ENCODE measurements at places on chromosomes 4 and X.

GRCh38 chr4:38181286-38181685 is 221.1 kb downstream of the PTTG2 start:
- no peak for DNase-seq

GRCh38 chr4:140816806-140817510 is 60.8 kb upstream of the TBC1D9 start:
- no peak for DNase-seq

DNA sequence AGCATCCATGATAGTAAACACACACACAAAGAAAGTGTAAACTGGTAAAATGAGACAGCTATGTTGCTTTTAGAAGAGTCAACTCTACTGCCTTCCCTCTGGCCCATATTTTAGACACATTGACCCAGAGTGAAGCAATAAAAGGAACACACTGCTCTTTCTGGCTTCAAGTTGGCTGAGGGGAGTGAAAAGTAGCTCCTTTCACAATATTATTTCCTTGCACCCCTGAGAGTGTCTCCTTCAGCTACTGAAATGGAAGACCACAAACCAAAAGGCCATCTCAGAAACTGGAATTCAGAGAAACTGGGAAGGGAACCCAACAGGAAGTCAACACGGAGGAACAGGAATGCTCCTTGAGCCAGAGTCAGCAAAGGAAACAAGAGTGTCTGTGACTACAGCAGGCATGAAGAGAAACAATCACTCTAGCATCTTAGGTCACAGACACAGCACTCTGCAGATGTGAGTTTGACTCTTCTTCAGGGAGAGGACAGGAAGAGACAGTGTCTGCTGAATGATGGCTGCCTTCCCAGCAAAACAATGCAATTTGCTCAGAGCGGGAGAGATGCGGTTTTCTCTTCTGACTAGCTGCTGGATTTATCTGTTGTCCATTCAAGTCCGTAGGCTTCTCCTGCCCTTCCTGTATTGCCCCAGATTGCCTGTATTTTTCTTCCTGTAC is 106.7 kb downstream of the SPATA18 start:
- no peak for DNase-seq

- DNase-seq = peak; percentile 41
Observed at GRCh38 chr4:115090483-115091075, 22.8 kb downstream of the NDST4 start.

GRCh38 chrX:45614853-45615252 is 414.2 kb upstream of the DIPK2B start:
- no peak for DNase-seq

- no peak for DNase-seq
Observed at GRCh38 chr4:8025668-8026067, 86.0 kb upstream of the AFAP1 start.

- DNase-seq = no peak
Observed at GRCh38 chr4:55424791-55425190, 29.0 kb downstream of the TMEM165 start.

GRCh38 chr4:85496126-85496849 is 21.3 kb downstream of the ARHGAP24 start:
- no peak for DNase-seq

GRCh38 chrX:32451954-32452695 is 759.2 kb downstream of the DMD start:
- DNase-seq = no peak

GRCh38 chr4:73600954-73601353 is 19.3 kb downstream of the RASSF6 start:
- DNase-seq = no peak

GRCh38 chr4:182531555-182532162 is 288.5 kb downstream of the TENM3 start:
- no peak for DNase-seq

DNA sequence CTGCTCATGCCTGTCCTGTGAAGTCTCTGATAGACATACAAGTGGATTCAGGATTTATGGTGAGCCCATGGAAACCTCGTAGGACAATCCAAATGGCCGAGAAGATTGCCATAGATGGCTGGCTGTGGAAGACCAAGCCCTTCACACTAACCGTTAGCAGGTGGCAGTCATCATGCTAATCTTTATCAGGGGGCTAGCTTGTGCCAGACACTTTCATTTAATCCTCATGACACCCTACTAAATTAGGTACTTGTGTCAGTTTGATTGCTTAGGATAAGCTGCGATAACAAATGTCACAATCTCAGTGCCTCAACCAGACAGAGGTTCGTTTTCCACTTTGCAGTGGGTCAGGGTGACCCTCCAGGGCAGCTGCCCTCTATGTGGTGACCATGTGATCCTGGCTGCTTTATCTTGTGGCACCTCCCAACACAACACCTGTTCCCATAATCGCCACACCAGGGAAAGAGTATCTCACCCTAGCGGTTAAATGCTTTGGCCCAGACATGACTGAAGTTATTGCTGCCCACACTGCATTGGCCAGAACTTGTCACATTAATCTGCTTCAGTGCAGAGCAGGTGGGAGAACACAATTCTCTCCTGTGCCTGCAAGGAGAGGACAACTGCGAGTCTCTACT is 60.8 kb downstream of the REPS2 start:
- DNase-seq = no peak

DNA sequence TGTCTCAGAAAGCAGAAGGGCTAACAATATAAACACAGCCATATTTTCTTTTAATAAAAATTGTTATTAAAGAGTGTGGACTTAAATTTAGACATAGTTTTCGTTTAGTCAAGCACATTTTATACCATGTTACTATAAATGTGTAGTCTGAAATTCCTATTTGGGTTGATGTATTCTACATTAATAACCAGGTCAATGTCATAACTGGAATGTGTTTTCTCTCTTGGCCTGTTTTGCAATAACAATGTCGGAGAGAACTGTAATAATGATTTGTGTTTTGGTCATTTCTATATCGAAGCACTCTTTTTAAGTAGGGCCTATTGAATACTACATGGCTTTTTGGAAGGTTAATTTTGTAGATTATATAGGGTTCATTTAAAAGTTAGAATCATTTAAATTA is 5.5 kb downstream of the USO1 start:
- DNase-seq = no peak

GRCh38 chrX:120477453-120477852 is 8.4 kb upstream of the LAMP2 start:
- no peak for DNase-seq

GRCh38 chr4:13988353-13989305 is 361.1 kb upstream of the BOD1L1 start:
- peak; percentile 2 for DNase-seq

DNA sequence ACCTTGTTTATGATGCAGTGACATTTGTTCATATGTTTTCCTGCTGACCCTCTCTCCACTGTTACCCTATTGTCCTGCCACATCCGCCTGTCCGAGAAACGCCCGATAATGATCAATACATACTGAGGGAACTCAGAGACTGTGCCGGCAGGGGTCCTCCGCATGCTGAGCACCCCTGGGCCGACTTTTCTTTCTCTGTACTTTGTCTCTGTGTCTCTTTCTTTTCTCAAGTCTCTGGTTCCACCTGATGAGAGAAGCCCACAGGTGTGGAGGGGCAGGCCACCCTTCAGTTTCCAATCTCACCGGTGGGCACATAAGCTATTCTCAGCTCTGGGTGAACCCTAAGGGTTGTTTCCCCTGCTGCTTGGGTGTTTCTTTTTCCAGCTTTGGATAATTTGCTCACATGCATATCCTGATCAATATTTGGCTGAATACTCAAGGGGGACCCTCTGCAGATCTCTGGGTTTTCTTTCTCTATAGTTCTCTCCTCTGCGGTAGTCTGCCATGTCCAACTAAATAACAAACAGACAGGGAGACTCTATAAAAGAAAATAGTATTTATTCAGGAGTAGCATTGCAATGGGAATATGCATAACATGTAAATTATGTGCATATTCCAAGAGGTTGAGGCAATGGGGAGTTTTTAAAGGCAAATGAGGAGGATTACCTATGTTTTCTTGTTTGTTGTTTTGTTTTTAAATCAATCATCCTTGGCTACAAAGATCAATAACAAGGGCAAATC is 97.2 kb downstream of the CEP44 start:
- no peak for DNase-seq

DNA sequence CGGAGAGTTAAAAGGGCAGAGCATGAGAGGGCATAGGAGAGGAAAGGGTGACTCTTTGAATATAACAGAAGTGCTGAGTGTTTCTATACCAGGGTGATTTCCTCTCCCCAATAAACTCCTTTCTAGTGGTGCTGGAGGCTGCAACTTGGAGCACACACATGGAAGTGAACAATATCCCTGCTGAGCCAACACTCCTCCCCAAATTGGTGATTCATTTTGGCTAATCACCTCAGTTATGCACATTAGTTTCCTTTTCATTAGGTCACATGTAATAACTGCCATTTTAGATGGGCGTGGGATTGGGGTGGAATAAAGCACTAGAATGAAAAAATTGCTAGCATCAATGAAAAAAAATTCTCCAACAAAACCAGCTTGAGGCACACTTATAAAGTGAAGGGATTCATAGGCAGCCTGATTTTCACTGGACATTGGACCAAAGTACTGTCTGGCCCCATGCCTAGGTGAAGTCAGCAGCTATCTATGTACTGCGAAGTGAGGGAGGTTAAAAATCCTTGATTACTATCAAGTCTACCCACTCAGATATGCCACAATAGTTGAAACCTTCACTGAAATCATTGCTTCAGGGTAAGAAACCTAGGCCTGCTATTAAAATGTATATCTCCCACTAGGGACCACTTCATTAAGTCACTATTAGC is 174.0 kb downstream of the GLUD2 start:
- no peak for DNase-seq

DNA sequence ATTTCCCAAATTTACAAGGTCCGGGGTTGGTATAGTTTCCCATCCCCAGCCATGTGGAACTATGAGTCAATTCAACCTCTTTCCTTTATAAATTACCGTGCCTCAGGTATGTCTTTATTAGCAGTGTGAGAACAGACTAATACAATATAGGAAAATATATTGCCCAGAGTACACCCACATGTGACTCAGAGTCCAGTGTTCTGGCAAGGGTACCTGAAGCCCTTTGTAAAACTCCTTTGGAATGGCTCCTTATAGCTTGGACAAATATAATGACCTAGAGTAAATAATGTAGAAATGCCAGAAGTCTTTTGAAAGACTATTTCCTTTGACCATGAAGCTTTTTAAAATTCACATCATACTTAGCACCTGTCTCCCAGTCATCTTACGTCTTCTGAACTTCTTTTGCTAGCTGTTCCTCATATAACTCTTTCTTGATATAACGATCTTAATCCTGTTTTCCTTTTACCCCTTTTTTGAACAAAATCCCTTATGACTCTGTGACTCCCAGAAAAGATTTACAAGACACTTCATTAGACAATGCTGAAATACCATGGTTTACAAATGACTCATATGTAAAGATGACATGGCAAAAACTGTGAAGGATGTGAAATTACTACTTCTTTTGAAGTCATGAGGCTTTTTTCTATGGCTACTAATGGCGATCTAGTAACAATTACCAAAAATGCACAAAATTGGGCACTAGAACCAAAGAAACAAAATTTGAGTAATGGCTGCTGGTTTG is 408.9 kb downstream of the NAP1L3 start:
- no peak for DNase-seq

GRCh38 chr4:132108784-132109183 is 1040.3 kb upstream of the PCDH10 start:
- peak; percentile 6 for DNase-seq

- DNase-seq = no peak
Observed at GRCh38 chrX:153644356-153645125, 2.5 kb upstream of the DUSP9 start.

DNA sequence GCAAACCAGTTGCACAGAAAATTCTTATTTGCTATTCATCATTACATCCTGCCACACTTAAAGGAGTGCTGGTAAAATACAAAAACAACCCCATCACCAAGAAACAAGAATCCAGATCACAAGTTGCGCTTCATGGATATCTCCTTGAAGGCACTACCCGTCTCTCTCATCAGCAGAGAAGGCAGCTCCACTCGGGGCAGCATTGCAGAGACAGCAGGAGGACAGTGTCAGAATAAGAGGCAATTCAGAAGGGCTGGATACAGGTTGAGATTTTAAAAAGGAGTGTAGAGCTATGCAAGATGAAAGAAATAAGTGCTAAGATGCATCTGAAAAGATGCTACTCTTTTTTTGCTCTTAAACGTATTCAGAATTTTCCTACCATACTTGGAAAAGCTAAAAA is 71.4 kb downstream of the LDB2 start:
- DNase-seq = no peak

DNA sequence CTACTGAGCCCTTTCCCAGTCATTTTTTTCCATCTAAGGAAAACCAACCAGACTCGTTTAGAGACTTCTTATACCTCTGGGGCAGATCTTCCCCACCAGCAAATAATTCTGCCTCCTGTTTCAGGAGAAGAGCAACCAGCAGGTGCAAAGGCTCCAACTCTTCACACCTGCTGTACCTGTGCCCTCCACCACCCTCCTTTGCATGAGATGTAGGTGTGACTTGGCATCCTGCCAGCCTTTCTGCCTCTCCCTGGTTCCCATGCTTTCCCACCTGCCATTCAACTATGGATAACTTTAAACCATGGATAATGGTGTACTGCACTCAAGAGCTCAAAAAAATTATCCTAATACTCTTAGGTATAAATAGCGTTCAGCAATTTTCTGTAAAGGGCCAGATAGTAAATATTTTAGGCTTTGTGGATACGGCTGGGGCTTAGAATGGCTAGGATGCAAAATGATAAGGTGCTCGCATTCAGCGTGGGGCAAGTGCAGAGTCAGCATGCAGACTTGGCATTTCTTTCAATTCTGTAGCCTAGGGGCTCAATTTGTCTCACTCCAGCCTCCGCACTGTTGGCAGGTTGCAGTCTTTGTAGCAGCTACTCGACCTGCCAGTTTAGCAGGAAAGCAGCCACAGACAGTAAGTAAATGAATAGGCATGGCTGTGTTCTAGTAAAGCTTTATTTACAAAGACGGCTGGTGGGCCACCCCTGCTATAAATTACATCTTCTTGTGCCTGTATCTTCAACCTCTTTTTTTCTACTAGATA is 79.8 kb downstream of the HCCS start:
- DNase-seq = no peak

DNA sequence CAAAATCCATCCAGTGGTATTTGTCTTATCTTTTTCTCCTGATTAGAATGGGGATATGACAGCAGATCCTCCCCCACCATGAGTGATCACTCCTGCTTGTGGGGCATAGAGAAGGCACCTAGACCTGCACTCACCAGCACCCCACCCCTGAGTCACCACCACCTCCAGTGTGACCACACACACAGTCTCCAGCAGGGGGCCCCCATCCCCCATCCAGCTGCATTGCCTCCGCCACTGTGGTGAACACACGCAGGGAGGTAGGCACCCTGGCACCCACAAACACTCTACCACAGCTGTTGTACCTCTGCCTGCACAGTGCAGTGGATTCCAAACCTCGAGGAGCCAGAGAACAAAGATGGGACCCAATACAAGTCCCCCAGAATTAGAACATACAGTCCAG is 9.0 kb upstream of the MAGEA8 start:
- no peak for DNase-seq

GRCh38 chr4:119832776-119833175 is 204.2 kb upstream of the PDE5A start:
- DNase-seq = no peak

DNA sequence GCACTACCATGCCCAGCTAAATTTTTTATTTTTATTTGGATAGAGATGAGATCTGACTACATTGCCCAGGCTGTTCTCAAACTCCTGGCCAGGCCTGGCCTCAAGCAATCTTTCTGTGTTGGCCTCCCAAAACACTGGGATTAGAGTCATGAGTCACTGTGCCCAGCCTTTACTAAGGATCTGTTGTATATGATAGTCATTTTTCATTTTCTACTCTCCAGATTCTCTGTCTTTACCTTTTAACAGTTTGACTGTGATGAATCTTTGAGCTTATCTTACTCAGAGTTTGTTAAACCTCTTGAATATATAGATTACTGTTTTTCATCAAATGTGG is 161.8 kb downstream of the FNIP2 start:
- no peak for DNase-seq

GRCh38 chr4:150178161-150178560 is 99.9 kb downstream of the DCLK2 start:
- DNase-seq = peak; percentile 14

Measured in NCI-H446 treated with DMSO at 0.1 percent for 48 hours (cell line).